Kidney (tissue), 22 donors: ENCODE measurements at places on chromosomes 3 and 15. TPM values are rescaled to one million over a fixed set of nuclear protein-coding genes. Genes with fewer than 3 reads are reported as not detected.

- DNase-seq, result no peak
These were observed 1114.5 kb downstream of the EPHA3 start for GRCh38 chr3:90221900-90222299.

Gene GPR27
- 5.5 TPM for polyA plus RNA-seq

GRCh38 chr3:39937874-39938273 is 128.5 kb downstream of the MYRIP start:
- no peak for DNase-seq

Gene LRRC2
- polyA plus RNA-seq, result 3.4 TPM

DNA sequence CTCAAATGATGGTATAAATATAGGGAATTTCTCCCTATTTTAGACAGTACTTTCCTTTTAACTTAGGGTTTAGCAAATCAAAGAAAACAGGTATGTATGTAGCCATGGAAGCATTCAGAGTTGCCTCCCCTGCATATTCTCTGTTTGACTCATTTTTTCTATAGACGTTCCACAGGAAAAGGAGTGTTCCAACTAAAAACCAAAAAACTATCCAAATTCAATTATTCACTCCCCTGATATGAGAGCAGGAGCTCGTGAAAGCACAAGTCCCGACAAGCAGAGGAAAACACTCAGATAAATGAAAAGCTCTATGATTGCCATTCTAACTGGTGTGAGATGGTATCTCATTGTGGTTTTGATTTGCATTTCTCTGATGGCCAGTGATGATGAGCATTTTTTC is 119.5 kb downstream of the FRMD5 start:
- no peak for DNase-seq

Gene GALNT15
- 5.5 TPM for polyA plus RNA-seq

DNA sequence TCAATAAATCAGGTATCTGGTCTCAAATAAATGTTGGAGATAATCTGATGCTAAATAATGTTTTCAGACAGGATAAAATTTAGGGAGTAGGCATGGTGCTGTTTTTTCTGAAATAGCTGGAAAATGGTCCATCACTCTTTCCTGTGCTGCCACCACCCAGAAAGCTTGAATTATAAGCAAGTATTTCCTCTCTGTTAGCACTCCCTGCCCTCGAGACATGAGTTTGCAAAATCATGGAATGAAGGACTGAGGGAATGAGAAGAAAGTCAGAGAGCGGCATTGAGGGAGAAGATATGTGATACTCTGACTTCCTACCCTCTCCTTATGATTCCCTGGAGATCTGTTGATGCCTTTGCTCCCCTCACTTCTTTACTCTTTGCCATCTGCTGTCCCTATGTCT is 1095.7 kb downstream of the IGSF11 start:
- DNase-seq, result no peak

DNA sequence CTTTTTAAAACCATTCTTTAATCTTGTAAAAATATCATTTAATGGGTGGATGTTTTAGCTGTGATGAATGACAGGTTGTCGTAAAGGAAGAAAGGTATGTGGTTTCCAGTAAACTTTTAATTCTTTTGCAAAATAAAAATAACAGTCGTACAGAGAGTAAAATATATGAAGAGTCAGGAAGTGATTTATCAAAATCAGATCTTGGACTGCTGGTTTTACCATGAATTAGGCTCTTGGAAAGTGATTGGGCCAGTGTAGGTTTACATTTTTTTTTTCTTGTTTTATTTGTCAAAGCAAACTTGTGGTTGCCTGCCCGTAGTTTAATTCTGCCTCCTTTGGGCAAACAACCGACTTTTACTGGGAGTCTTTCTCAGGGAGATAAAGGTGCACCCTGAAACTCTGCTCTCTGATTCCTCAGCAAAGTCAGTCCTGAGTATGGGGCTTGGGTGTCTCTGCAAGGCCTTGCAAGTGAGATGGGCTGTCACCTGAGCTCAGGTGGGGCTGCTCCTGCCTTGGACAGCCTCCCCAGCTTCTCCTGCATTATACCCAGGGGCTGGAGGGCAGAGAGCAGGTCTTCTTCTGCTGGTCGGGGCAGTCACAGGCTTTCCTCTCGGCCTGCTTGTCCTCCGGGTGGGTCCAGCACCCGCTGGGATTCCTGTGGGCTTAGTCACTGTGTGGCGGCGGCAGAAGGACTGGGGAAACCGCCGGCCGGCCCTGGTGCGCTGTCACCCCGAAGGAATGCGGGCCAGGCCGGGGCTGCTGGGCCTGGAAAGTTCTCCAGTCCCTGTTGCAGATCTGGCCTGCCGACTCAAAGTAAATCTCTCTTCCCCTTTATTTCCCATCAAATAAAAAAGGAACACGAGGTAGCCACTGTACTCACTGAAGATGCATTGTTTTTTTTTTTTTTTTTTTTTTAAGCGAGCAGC is 79.0 kb downstream of the IGF1R start:
- peak; percentile 91 for DNase-seq

Gene COPG1
- polyA plus RNA-seq, result 107 TPM

Gene VEPH1
- 29.2 TPM for polyA plus RNA-seq

- no peak for DNase-seq
These were observed 82.2 kb upstream of the BOC start for GRCh38 chr3:113129168-113129567.
